ENCODE measurements at places on chromosomes 1 and 21.

- no peak for DNase-seq
Observed at GRCh38 chr1:42689912-42690311, 7.7 kb downstream of the YBX1 start.

DNA sequence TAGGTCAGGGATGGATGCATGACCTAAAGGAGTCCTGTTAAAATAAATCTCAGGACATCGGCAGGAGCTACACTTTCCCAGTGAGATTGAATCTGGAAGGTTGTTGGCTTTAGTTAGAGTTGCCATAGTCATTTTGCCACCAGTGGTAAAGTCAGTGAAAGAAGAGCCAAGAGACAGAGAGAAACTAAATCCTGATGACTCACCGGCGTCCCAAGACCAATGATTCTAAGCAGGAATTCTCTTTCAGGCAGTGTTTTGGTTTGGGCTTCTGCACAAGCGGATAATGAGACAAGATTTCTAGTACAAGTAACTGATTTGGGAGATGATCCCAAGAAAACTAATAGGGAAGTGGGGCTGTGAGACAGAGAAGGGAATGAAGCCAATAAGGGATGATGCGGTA is 88.8 kb upstream of the ETS2 start:
- no peak for DNase-seq

DNA sequence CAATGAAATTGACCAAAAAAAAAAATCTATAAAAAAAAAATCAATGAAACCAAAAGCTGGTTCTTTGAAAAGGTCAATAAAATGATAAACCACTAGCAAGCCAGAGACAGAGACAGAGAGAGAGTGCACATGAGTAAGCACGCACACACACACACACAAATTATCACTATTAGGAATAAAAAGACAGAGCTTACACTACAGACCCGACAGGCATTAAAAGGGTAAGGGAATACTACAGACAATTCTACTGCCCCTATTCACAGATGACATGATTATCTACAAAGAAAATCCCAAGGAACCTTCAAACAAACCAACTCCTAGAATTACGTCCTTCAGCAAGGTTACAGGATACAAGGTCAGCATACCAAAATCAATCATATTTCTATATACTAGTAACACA is 38.6 kb downstream of the TARBP1 start:
- DNase-seq: no peak

GRCh38 chr1:7489586-7489985 is 281.5 kb upstream of the VAMP3 start:
- no peak for DNase-seq

DNA sequence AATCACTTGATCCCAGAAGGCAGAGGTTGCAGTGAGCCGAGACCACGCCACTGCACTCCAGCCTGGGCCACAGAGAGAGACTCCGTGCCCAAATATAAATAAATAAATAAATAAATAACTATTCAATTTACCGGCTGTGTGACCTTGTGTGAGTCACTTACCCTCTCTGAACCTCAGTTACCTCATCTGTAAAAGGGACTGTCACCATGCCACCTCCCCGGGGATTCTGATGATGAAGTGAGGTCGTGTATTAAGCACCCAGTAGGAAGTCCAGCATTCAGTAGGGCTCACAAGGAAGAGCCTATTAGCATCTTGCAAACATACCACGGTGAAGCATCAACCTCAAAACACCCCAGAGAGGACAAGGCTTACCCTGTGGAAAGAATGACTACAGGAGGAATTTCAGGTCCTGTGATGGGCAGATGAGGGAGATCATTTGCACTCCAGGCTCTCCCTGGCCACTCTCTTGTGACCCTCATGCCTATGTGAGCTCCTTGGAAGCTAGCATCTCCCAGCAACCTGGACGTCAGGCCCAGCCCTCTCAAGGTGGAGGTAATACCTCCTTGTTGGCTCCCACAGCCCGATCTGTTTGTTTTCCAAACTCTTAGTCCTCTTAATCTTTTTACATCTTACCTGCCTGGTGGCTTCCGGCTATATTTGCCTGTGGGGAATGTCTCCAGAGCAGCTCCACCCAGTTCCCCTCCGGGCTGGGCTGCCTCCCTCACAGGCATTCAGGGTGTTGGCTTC is 7.6 kb upstream of the C1QA start:
- DNase-seq: no peak

- no peak for DNase-seq
Observed at GRCh38 chr21:46641656-46642055, 6.2 kb downstream of the PRMT2 start.

- DNase-seq: peak; percentile 58
Observed at GRCh38 chr1:115782571-115783281, 14.2 kb upstream of the CASQ2 start.

DNA sequence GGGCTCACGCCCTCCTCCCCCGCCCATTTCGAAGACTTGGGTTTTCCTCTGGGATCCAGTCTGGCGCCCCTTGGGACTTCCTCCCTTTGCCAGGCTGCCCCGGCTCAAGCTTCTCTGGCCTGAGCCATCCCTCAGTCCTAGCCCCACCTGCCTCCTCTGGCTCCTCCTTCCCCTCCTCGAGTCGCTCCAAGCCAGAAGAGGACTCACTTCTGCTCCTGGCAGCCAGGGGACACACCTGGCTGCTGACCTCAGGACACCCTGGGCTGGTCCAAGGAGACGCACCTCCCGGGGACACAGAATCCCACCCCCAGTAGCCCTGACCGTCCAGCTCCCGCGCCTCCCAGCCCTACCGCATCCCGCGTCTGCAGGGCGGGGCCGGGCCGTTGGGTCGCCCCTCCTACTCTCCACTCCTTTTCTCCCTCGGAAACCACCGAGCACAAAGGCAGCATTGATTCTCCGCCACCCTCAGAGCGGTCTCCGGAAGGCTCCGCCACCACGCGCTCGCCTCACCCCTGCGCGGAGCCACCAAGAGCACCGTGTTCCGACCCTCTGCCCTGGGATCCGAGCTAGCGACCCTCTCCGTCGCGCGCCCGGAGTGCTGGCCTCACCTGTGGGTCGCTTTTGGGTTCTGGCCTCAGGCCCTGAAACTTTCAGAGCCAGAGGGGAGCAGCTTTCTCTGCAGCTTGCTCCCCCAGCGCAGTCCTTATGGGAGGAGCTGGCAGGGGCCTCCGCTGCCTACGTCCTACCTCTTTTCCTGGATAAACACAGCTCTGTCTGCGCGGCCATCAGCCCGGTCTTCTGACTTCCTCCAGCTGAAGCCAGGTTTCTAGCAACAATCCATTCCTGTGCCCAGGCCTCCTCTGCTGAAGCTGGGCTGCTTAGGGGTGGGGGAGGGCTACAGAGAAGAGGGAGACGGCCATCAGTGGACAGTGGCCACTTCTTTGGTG is at the start of gene C2CD4D:
Gene C2CD4D, minus strand, starts transcription at position 364 of the 947 bp plus-strand sequence. CDS start 831 bp downstream, outside the sequence.
- no peak for DNase-seq

DNA sequence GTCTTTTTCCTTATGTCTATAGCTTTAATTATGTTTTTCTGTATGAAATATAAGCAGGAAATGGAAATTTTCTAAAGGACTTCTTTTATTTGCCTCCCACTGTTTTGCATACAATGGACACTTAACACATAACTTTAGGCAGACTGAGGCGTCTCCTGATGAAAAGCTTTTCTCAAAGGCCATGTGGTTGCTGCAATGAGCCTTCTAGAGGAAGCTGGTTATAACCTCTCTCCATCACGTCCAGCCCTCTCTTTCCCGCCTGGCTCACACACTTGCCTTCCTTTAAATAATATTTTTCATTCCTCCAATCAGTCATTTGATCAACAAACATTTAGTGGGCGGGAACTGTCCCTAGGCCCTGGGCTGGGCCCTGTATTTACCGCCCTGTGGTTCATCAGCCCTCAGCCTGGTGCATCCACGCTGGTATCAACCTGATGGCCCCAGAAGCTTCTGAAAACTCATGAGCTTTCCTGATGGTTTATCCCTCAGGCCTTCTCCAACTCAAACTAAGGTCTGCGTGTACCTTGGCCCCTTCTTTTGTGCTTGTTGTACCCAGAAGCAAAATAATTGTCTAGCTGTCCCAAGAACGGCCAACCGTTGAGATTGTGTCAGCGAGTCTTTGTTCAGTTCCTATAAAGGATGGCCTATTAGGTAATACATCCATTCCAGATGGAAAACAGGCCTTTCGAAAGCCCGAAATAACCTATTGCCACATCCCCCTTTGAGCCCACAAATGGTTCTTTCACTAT is 75.3 kb upstream of the LYST start:
- peak; percentile 50 for DNase-seq

DNA sequence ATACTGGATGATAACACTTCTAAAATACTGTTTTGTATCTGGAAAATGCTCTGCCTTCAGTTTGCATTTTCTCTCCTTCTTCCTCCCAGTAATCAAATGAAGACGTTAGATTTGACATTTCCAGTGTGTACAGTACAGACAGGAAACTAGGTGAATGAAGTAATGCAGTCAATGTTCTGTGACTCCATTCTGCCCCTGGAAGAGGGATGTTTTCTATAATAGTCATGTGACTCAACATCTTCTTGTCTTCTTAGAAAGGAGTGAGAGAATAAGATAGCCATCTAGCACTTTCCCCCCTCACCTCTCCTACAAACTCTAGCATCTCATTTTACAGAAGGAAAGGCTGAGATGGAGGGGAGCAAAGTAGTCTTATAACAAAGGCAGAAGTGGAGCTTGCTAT is 77.6 kb downstream of the DDR2 start:
- no peak for DNase-seq
